Activated gamma-delta T cell treated with anti-CD3 and anti-CD28 coated beads, Interleukin-2, amount 50 U/mL, for 16 hours (primary cell): ENCODE measurements at places on chromosomes 6 and 20.

DNA sequence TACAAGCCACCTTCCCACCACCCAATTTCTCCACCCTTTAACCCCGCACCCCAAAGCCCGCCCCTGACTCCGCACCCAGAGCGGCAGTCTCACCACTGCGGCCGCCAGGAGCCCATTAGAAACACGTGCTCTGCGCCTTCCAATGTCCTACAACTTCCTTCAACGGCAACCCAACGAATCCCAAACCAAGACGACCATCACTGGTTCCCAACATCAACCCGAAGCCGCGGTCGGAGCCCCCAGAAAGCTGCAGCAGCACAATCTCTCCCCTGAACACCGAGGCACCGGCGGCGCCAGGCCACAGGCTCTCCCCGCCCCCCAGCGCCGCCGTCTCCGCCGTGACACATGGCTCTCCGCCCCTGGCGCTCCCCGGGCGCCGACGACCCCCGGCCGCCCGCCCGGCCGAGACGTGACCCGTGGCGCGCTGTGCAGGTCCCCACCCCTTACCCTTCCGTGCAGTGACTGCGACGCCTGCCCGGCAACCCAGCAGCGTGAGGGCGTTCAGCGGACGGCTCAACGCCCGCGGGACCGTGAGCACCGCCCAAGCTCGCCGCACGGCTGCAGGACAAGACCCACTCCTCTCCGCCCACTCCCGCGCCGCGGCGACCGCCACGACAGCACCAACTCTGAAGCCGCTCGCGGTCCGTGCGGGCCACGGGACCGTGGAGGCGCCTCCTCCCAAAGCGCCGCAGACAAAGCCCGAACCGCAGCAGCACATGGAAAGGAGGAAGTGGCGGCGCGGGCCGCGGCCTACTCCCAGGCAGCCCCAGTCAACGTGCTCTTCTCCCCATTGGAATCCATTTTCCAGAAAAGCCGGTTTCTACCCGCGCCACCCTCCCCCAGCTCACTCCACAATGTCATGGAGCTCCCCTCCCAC is 551 bp downstream of the SYNCRIP start:
- DNase-seq, result peak; percentile 41

DNA sequence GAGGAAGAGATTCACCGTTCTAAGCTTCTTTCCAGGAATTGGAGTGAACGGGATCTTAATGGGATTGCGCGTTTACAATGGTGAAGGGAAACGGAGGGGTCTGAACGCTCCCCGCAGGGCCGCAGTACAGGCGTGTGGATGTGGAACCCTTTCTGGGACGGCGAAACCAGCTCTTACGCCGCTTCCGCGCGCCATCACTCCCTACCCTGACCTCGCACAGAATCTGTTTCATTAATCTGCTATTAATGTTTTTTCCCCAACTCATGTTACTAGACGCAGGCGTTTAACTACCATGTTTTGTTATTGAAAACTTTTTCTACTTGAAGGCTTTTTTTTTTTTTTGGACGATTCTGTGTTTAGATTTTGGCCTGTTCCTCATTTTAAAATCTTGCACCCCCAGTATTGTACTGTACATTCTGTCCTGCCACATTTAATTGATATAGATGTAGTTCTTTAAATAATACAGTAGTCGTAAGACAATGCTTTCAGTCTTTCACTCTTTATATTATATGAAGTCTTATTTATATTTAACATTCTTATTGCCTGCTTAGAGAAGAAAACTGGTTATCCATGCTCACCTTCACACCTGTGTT is 696 bp upstream of the SUPT3H start:
- DNase-seq, result peak; percentile 6

GRCh38 chr6:74408844-74409243 is 712.8 kb downstream of the CD109 start:
- DNase-seq, result no peak

DNA sequence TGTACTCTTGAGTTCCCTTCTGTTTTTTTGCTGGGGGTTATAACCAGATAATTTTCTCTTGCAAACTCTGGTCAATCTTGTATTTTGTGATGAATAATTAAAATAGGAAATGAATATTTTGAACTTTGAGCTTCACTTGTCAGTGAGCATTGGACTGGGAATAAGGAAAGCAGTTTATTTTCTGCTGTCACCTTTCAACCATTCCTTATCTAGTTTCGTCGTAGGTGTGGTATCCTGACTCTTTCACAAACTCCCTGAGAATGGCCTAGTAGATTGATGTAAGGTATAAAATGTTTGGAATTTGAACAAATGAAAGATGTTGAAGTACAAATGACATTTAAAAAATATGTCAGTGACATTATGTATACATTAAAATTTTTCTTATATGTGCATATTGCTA is 98.0 kb downstream of the ZFAND3 start:
- DNase-seq, result no peak

GRCh38 chr6:15254070-15254975 is 8.5 kb downstream of the JARID2 start:
- DNase-seq, result no peak

GRCh38 chr6:126060400-126060799 is 74.1 kb downstream of the TRMT11 start:
- DNase-seq, result no peak

- no peak for DNase-seq
Measured at GRCh38 chr6:109696355-109696754, 5.3 kb downstream of the FIG4 start.

DNA sequence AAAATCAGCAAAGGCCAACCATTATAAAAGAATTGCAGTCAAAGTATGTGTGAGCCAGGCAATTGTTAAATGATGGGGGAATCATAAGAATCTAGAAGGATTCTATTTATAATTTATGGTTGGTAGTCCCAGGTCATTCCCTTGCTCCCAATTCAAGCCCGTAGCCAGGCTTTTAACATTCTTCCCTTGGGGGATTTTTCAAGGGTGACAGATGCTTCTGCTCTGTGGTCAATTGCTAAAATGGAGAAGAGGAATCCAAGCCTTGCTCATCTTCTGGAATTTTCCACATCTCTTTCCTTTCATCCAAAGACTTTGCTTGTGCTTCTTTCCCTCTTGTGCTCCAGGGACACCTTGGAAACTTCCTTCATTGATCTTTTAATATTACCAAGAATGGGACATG is 18.0 kb upstream of the BCAS1 start:
- no peak for DNase-seq

- DNase-seq, result no peak
Measured at GRCh38 chr20:25044660-25045342, 13.1 kb downstream of the ACSS1 start.

GRCh38 chr6:15839969-15840541 is 177.2 kb upstream of the DTNBP1 start:
- DNase-seq, result no peak

- DNase-seq, result no peak
Measured at GRCh38 chr20:19456595-19457395, 244.4 kb downstream of the SLC24A3 start.

GRCh38 chr6:43428112-43428570 is 800 bp downstream of the ABCC10 start:
- no peak for DNase-seq

GRCh38 chr20:57807401-57808263 is 97.8 kb upstream of the PMEPA1 start:
- DNase-seq, result no peak

- no peak for DNase-seq
Measured at GRCh38 chr20:51796340-51796739, 6.0 kb downstream of the SALL4 start.

- DNase-seq, result no peak
Measured at GRCh38 chr6:149319422-149319821, 1.9 kb downstream of the TAB2 start.

GRCh38 chr6:52077180-52077884 is 10.1 kb downstream of the PKHD1 start:
- DNase-seq, result no peak

- DNase-seq, result no peak
Measured at GRCh38 chr6:83883240-83883639, 23.8 kb downstream of the CYB5R4 start.

DNA sequence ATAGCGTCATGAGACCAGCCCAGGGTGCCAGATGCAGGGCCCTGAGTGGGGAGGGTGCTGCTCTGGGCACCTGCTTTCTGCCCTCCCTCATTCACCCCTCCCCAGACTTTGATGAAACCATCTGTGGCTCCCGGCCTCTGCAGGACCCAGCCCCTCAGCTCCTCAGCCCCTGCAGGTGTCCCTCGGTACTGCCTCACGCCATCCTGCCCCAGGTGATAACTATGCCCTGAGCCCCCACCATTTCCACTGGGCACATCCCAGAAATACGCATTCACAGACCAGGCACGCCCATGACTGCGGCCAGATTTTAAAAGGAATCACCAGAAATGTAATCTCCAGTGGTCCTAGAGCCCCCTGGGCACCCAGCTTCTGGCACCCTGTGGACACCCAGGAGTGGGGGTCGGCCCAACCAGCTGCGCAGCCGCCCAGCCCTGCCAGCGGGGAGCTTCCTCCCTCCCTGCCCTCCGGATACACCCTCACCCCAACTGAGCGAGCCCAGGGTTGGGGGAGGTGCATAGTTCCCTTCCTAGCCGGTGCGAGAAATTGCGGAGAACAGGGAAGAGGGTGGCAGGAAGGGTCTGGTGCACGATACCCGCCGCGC is 615 bp upstream of the NTSR1 start:
- DNase-seq, result no peak

DNA sequence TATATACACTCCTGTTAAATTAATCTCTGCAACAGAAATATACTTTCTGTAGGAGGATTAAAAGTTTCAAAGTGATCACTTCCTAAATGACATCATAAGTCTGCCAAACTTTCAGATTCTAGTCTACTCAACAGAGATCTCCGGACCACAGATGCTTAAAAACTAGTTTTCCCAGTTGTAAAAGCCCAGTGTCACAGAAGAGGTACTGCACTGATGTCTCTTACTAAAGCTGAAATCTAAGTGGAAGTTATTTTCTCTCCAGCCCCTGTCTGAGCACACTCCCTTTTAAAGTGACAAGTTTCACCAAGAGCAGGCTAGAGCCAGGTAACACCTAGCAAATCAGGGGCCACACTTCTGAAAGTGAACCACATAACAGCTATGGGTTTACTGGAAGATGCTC is 71.6 kb upstream of the DST start:
- no peak for DNase-seq

DNA sequence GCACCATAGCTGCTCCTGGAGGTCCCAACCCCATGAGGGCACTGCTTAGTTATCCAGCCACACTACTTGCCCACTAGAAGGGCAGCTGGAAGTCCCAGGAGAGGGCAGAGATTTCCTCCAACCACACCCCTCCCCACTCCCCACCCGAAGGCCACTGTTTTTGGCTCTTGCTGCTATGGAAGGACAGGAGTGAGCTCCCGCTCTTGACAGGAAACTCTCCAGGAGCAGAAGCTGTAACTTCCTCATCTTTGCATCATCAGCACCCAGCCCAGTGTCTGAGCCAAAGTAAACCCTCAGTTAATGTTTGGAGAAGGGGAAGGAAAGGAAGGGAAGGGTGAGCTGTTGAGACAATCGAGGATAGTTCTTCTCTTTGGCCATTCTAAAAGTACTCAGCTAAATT is 120.7 kb downstream of the MTFR2 start:
- DNase-seq, result no peak

- DNase-seq, result no peak
Measured at GRCh38 chr20:49646126-49646525, 67.6 kb downstream of the B4GALT5 start.

- DNase-seq, result no peak
Measured at GRCh38 chr20:51354769-51355319, 187.7 kb downstream of the NFATC2 start.

GRCh38 chr6:112087916-112088315 is 525 bp downstream of the FAM229B start:
- DNase-seq, result no peak

- DNase-seq, result peak; percentile 67
Measured at GRCh38 chr6:137811121-137811915, 55.7 kb upstream of the TNFAIP3 start.

GRCh38 chr6:139068846-139069245 is 40.3 kb downstream of the ABRACL start:
- no peak for DNase-seq

GRCh38 chr6:131002661-131002980 is 60.4 kb downstream of the EPB41L2 start:
- DNase-seq, result no peak

- no peak for DNase-seq
Measured at GRCh38 chr6:3627501-3627900, 124.0 kb downstream of the PXDC1 start.

GRCh38 chr6:111280445-111280955 is 193.2 kb downstream of the SLC16A10 start:
- no peak for DNase-seq

GRCh38 chr6:148383658-148384368 is 41.2 kb downstream of the SASH1 start:
- no peak for DNase-seq

DNA sequence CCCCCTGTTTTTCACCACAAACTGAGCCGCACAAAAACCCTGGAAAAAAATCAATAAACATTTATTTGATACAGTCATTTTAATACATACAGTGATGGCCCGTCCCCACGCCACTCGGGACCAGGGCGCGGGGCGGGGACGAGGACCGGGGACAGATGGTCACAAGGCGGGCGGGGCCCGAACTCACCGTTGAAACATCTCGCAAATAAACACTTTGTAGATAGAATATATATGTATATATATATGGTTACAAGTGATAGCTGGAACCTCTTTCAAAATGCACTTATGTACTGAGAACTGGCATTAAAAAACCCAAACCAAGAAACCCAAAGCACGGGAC is 418 bp upstream of the UCKL1 start:
- DNase-seq, result no peak

- no peak for DNase-seq
Measured at GRCh38 chr6:29827579-29828470, at the start of gene HLA-G. TSS of gene HLA-G (plus strand) at chr6:29827825. CDS start at chr6:29827845, 20 bp downstream.

- no peak for DNase-seq
Measured at GRCh38 chr6:143939364-143939763, 68.7 kb downstream of the PLAGL1 start.

DNA sequence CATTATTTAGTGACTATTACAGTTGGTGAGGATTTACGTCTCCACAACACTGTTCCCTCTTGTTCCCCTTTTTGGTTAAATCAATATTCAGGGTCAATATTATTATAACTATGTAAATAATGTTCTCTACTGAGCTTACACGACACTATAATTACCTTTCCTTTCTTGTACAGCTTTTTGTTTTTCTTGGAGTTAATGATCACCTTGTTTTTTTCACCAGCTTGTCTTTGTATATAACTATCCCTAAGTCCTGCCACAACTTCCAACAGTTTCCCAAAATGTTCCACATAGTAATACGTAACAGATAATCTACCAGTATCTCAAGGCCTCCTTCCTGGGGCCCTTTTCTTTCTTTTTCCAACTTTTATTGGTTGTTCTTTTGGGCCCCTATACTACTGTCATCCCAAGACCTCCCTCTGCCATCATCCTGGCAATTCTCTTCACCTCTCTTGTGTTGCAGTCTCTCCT is 142.0 kb upstream of the SOX4 start:
- no peak for DNase-seq

GRCh38 chr20:4415281-4415680 is 306.4 kb upstream of the PRND start:
- no peak for DNase-seq

GRCh38 chr20:9206486-9206885 is 137.6 kb downstream of the PLCB4 start:
- no peak for DNase-seq

DNA sequence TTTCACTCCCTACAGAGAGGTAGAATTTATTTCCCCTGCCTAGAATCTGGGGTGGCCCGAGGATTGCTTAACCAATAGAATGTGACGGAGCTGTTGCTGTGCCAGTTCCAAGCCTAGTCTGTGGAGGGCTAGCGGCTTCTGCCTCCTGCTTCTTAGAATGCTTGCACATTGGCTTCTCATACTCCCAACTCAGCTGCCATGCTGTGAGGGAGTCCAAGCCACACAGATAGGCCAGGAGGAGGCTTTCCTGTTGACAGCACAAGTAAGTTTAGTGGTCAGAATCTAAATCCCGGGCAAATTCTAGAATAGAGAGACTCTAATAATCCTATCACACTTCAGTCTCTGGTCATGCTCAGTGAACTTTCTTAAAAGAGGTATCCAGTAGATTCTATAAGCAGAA is 57.5 kb upstream of the SNRPB2 start:
- DNase-seq, result no peak
